ENCODE measurements at places on chromosomes 6 and 20.
A peak's percentile ranks its signal among the peaks of the same experiment; 100 is the strongest.

DNA sequence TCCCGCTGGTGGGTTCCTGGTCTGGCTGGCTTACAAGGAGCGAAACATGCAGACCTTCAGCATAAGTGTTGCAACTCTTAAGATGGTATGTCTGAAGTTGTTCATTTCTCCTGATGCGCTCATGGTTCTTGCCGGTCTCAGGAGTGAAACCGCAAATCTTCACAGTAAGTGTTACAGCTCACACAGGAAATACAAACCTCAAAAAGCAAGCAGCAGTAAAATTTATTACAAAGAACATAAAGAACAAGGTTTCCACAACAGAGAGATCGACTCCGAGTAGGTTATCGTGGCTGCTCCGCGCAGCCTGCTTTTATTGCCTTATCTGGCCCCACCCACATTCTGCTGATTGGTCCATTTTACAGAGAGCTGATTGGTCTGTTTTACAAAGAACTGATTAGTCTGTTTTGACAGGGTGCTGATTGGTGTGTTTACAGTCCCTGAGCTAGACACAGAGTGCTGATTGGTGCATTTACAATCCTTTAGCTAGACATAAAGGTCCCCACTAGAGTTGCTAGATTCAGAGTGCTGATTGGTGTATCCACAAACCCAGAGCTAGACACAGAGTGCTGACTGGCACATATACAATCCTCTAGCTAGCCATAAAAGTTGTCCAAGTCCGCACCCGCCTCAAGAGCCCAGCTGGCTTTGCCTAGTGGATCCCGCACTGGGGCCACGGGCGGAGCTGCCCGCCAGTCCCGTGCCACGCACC, 39.2 kb downstream of the TRIM27 start:
- DNase-seq, result peak; percentile 78

DNA sequence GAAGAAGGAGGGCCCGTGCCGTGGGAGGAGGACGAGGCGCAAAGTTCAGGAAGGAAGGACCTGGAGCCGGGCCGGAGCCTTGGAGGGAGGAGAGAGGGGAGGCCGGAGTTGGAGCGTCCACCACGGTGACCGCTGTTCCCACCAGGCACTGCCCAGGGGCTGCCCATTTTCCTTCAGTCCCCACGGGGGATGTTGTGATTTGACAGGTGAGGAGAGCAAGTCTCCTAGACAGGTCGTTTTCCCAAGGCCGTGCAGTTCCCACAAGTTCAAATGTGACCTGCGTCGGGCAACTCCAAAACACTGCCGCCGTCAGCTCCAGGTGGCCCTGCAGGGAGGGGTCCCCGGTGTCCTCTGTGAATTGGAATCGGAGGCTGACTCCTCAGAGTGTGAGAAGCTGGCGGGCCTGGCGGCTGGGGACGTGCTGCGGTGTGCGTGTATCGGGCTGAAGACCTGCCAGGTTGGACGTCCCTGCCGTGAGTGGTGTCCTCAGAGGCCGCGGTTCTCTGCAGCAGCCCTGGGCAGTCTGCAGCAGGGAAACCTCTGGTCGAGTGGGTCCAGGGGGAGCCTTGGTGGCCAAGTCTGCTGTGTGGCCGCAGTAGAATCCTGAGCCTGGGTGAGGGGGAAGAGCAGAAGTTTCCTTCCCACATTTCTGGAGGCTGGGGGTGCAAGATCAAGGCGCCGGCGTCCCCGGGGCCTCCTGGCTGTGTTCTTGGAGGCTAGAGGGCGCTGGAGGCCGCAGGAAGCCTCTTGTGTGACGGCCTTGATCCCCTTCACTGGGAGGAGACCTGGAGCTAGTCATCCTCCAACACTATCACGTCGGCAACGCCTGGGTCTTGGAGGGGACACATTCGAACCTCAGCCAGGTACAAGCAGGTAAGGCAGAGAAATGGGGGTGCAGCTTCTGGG, 115.1 kb upstream of the FRMD1 start:
- DNase-seq, result no peak

DNA sequence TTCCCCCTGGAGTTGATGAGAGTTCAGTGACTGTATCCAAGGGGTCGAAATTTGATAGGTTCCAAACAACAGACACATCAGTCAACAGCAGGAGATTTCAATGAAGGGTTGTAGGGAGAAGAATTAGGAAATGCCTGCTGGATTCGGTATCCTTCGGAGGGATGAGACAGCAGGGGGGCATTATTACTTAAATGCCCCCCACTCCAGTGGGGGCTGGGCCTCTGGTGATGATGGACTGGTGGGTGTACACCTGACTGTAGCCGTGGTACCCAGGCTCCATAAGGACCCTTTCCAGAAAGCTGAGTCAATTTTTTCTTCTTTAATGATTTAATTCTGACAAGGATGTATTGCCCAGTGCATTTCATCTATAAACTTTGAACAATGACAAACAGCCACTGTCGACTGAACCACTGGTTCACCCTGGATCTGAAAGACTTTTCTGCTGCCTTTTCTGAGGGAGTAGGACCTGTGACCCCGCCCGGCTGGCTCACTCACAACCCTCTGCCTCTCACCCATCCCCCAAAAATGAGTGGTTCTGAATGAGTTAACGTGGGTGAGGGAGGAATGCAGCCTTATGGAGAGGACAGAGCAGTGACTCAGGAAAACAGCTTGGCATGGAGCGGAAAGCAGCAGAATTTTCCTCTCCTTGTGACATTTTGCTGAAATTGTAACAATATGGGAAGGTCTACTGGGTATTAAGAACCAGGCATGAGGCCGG, 41.0 kb downstream of the ZMYND8 start:
- DNase-seq, result no peak

DNA sequence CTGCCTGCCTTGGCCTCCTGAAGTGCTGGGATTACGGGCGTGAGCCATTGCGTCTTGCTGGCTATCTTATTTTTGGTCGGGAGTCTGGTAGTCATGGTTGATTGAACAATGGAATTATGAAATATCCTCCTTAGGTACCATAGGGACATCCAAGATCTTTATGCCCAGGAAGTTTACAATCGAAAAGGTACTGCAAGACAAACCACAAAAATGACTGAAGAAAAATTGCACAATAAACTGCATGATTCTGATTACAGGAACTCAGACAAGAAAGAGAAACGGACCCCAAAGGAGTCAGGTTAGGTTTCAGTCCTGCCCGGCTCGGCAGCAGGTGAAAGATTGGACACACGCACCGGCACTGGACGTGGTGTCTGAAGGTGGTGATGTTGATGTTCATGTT, 5.3 kb downstream of the SLC26A8 start:
- DNase-seq, result no peak

- DNase-seq, result no peak
Measured at GRCh38 chr6:52725143-52725534, 38.1 kb downstream of the GSTA2 start.

- DNase-seq, result no peak
Measured at GRCh38 chr6:33082702-33083101, 6.9 kb downstream of the HLA-DPB1 start.

DNA sequence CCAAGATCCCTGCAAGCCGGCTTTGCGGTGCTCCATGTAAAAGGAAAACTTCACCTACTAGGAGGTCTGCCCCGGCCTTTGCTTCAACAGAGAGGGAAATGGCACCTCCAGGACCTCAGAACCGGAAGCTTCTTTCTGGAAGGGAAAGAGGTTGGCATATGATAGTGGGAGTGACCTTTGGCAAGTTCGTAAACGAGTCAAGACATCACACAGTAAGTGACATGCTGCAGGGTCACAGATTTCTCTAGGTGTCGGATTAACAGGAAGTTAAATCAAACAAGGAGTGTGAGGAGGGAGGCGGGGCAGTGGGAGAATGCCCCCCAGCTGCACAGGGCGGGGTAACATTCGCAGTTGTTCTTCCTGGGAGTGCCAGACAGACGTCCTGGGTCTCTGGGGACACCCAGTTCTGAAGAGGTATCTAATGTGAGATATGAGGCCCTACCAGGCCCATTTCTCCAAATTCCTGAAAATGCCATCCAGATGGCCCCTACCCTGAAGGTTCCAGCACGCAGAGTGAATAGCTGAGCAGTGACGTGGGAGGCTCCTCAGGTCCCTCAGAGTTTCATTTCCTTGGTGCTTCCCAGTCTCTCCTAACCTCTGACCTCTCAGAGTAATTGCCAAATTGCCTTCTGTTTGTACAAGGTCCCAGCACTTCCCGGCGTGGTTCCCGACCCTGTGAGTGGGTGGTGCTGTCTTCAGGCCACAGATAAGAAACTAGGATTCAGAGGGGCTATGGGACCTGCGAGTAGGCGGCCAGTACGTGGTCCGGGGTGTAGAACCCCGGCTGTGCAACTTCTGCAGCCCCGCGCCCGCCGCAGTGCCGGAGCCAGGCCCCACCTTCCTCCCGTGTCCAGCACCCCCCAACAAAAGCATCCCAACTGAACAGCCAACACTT, 1.9 kb downstream of the RRBP1 start:
- no peak for DNase-seq

GRCh38 chr20:21920211-21920610, 214.7 kb downstream of the PAX1 start:
- DNase-seq, result no peak
